ENCODE measurements at places on chromosomes 16 and 17.

DNA sequence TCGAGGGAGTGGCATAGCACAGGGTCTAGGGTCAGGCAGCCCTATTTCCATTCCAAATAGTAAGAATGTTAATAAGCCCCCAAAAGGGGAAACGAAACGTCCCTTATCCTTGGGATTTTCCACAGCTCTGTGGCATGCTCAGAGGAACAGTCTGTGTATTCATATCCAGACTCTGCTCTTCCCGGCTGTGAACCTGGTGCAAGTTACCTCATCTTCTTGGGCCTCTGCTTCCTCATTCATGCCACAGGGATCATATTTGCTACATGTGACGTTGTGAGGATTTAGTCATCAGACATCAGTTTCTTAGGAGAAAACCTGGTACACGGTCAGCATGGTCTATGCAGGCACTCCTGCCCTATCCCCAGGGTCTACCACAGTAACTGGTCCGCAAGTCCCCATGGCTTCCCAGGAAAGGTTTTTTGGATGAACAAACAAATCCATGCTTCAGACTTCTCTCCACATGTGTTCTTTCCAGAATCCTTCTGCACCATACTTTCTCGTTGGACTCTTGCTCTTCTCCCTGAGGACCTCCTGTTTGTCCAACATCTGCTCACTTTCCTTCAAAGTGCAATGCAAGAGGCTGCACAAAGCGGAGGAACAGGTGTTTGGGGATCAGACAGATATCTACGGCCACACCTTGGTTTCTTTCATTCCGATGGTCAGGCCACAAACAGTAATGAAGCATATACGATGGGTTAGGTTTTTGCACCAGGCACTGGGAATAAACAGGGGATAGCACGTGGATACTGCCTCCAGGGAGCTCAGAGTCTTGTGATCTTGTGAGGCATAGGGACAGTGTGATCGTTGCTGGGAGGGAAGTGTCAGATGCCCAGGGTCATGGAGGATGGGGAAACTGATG, 17.7 kb downstream of the GLP2R start:
- no peak for DNase-seq

GRCh38 chr17:81966343-81967243, 5.6 kb upstream of the NOTUM start:
- no peak for DNase-seq

DNA sequence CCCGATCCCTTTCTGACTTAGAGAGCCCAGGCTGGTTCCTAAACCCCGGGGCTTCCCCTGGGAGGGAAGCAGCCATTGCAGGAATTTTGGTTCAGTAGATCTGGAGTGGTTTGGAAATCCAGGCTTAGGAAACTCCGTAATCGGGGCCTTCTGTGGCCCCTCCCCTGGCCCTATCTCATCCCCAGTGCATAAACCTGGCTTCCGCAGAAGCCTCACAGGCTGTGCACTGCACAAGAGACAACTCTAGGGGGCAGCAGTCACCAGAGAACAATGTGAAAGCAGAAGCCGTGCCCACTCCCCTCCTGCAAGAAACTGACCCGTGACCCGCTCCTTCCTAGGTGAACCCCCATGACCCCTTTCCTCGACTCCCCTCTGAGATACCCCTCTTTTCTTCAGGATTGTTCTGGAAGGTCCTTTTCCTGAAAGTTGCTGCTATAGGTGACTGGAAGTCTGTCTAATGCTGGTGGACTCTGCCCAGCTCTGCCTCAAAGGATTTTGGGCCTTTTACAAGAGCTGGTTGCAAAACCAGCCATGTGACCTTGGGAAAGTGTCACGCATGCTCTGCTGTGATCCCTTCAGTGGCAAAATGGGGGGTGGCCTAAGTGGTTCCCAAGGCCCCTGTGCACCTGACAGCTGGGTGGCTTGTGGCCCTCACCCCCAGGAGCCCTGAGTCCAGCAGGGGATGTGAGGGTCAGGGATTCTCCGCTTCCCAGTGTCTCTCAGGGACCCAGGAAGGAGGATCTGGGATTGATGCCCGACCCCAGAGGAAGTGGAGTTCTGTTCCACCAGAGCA, 14.4 kb downstream of the GUCY2D start:
- DNase-seq: peak; percentile 18

GRCh38 chr17:38550661-38551060, 55.1 kb downstream of the SRCIN1 start:
- DNase-seq: no peak

DNA sequence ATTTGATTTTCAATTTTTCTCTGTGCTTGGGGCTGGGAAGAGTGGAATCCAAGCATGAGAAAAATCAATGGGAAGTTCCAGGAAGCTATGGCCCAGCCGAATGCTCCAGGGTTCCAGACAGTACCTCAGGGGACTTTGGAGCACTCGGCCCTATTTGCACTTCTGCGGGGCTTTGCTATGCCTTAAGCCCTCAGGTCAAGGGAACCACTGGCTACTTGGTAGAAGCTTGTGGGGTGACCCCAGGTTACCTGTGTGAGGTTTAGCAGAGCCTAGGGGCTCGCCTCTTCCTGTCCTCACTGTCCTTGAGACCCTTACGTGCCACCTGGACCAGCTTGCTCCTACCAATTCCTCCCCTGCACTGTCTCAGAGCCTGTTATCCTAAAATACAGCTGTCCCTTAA, 121.3 kb downstream of the MGAT5B start:
- no peak for DNase-seq

GRCh38 chr17:76005263-76006149, 4.9 kb downstream of the CDK3 start:
- DNase-seq: peak; percentile 66

DNA sequence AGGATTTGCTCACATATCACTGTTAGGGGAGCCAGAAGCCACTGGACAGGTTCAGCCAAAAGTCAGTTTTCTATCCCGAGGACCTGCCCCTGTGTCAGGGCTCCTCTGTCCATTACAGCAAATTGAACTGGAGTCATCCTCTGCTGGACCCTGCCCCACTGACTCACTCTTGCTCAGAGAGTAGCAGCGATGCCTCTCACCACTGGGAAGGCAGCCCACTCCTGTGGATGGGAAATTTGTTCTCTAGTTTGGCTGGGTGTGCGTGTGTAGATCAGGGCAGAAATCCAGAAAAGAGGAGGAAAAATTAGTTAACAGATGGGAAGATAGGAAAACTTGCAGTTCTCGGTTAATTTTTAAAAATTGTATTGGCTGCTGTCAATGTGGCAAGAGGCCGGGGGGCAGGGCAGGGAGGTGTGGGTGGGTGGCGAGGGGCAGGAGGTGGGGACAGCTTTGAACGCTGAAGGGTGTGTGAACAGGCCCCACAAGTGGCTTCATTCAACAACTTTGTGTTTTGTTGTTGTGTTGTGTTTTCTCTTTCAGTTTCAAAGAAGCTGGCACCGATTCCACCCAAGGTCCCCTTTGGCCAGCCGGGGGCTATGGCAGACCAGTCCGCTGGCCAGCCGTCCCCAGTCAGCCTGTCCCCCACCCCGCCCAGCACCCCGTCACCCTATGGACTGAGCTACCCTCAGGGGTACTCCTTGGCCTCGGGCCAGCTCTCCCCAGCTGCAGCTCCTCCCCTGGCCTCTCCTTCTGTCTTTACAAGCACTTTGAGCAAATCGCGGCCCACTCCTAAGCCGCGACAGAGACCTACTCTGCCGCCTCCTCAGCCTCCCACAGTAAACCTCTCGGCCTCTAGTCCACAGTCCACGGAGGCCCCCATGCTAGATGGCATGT, 33.6 kb downstream of the ELAC2 start:
- peak; percentile 33 for DNase-seq

- DNase-seq: no peak
These were observed 11.7 kb downstream of the NEUROD2 start for GRCh38 chr17:39595928-39596510.

GRCh38 chr16:89922477-89922883, 662 bp upstream of the TUBB3 start:
- peak; percentile 44 for DNase-seq

- no peak for DNase-seq
These were observed 2.5 kb upstream of the MMP28 start for GRCh38 chr17:35797918-35798317.

DNA sequence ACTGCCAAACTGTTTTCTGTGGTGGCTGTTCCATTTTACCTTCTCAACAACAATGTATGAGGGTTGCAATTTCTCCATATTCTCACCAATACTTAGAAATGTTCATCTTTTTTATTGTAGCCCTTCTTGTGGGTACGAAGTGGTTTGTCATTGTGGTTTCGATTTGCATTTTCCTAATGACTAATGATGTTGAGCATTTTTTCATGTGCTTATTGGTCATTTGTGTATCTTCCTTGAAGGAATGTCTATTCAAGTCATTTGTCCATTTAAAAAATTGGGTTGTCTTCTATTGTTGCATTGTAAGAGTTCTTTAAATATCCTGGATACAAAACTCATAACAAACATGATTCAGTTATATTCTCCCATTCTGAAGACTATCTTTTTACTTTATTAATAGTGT, 47.5 kb upstream of the CCL2 start:
- DNase-seq: no peak

- no peak for DNase-seq
These were observed 73.2 kb upstream of the C16orf82 start for GRCh38 chr16:26993511-26993910.

DNA sequence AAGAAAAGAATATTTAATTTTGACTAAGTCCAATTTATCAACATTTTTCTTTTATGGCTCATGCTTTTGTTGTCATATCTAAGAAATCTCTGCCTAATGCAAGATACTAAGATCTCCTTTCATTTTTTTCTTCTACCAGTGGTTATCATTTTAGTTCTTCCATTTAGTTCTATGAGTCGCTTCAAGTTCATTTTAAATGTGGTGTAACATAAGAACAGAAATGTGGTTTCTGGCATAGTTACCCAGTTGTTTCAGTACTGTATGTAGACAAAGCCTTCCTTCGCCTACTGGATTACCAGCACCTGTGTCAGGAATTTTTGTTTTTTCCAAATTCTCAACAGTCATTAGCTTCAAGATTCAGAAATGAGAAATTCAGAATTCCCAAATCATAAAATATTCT, 175.7 kb downstream of the PARN start:
- no peak for DNase-seq

- no peak for DNase-seq
These were observed 18.0 kb downstream of the C17orf75 start for GRCh38 chr17:32323811-32324491.

DNA sequence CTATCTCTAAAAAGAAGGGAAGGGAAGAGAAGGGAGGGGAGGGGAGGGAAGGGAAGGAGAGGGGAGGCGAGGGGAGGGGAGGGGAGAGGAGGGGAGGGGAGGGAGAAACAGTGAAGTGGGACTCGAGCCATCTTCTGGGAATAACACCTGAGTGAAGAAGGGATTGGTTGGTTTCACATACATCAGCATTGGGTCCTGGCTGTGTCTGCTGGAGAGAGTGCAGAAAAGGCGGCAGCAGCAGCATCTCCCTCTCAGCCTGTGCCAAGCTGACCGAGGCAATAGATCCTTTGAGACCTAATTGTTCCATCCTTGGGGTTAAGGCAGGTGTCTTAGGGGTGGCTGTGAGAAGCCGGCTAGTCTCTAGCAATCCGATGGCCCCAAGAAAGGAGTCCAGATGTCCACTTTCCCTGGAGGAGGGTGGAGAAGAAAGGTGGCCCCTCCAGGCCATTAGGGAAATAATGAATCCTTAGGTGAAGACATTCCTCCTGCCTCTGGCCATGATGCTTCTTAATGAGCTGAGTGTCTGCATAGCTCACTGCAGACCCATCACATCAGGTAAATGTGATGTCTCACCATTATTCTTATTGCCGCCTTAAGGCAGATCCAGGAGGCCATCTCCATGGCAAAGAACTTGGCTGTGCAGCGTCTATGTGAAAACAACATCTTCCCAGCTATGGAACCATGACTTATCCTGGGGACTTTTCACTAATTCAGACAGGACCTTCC, 71.6 kb downstream of the WIPI1 start:
- no peak for DNase-seq

DNA sequence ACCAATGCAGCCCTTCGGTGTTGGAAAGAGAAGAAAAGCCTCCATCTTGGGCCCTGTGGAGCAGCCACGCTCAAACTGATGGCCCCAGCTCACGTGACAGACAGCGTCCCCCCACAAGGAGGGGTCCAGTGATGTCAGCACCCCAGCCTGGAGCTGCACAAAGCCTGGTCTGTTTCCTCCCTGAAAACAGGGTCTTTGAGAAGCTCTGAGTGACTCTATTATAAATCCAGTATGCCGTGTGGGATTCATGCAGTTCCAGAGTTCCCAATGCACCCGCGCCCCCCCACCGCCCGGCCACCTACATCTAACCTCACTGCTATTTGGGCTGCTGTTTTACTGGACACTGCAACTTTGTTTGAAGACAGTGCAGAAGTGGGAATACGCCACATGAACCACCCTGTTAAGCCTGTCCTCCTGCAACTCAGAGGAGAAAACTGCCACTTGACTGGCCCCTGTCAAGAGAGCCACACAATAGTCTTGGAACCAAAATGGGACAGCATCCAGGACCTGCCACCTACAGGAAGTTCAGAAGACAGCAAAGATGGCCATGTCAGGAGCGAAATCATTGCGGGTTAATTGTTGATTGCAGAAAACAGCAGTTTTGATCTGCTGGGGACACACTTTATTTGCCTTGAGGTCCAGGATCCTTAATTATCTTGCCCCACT, 33.1 kb downstream of the PMP22 start:
- DNase-seq: peak; percentile 91

GRCh38 chr17:32277284-32277683, 11.7 kb downstream of the RHBDL3 start:
- no peak for DNase-seq

Measured in substantia nigra (tissue), 51 donors.